LoVo (cell line): ENCODE measurements at places on chromosomes 2 and 18.

GRCh38 chr2:25548601-25549000 lies 124.8 kb downstream of the DTNB start:
- DNase-seq = no peak

DNA sequence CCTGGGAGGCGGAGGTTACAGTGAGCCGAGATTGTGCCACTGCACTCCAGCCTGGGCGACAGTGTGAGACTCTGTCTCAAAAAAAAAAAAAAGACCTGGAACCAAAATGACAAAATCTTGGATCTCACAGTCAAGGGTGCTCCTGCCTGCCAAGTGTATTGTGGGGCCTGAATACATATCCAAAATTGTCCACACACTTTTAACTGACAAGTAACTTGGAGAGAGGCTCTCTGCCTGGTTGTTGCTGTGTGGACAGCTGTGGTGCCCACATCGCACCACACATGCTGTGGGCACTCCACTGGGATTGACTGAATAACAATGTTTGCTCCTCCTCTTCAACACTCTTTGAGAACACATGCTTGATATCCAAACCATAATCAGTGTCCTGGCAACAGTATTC lies 117.6 kb upstream of the REV1 start:
- no peak for DNase-seq

GRCh38 chr18:42048158-42048557 lies 93.1 kb downstream of the PIK3C3 start:
- no peak for DNase-seq

GRCh38 chr2:118278046-118278445 lies 189.8 kb downstream of the INSIG2 start:
- no peak for DNase-seq

DNA sequence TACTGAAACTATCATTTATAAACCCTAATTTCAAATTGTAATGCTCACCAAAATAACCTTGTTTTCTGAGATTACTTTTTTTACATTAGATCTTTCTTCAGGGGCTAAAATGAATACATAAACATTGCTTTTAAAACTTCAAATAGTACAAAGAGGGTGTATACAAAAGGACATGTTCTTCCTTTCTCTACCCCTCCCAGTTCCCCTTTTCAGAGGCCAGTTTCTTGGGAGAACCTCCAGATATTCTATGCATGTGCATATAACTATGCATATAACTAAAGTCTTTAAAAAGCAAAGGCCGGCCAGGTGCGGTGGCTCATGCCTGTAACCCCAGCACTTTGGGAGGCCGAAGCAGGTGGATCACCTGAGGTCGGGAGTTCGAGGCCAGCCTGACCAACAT lies 10.6 kb upstream of the FAM117B start:
- DNase-seq = no peak

DNA sequence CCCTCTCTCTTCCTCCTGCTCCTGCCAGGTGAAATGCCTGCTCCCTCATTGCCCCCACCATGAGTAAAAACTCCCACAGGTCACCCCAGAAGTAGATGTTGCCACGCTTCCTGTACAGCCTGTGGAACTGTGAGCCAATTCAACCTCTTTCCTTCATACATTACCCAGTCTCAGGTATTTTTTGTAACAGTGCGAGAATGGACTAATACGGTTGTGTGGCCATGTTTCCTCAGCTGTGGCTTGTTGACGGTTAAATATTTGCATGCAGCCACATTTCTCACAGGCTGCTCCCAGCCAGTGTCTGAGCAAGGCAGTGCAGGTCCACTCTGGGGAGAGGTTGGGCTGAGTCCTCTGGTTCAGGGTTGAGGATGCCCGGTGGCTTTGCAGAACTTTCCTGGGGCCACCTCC lies 27.8 kb upstream of the COPS8 start:
- no peak for DNase-seq

DNA sequence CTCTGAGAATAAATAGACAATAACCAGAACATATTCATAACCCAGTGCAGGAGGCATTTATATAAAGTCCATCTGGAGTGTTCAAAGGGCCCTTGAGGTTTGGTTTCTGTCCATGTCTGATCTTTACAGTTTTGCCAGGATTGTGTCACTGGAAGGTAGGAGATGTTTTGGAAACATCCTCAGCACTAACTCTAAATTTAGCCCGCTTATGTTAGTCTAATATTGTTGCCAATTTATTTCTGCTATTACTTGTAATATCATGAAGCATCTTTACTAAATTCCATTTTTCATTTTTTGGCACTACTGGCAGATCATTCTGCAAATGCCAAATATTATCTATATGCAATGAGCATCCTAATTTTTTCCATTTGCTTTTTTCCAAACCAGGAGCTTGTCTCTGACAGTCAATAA lies 22.4 kb upstream of the REV1 start:
- DNase-seq = no peak

- no peak for DNase-seq
Measured at GRCh38 chr2:219851801-219852481, 224.5 kb downstream of the SLC4A3 start.

DNA sequence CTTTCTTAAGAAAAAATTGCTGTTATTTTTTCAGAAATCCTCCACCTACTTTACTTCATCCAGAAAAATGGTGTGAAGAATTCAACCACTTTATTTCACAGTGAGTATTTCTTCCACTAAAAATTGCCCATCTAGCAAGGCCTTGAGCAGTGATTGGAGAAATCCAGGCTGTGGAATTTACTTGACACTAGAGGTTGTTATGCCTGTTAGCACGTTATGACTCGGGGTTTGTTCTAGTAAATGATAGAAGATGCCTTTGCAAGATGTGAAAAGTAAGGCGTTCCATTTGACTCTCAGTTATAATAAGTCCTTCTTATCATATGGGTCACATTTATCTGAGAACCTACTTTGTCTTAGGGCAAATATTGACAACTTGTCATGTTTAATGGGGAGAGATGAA lies 157.4 kb downstream of the MYO3B start:
- no peak for DNase-seq

GRCh38 chr2:73703675-73704074 lies 33.5 kb downstream of the TPRKB start:
- no peak for DNase-seq

GRCh38 chr2:43041661-43042360 lies 184.6 kb downstream of the ZFP36L2 start:
- DNase-seq = peak; percentile 89

GRCh38 chr2:74028741-74029140 lies 44.0 kb downstream of the TET3 start:
- DNase-seq = no peak
